ENCODE measurements at places on chromosomes 13 and 19.

- no peak for DNase-seq
Observed at GRCh38 chr19:33905937-33906577, 109.4 kb downstream of the KCTD15 start.

DNA sequence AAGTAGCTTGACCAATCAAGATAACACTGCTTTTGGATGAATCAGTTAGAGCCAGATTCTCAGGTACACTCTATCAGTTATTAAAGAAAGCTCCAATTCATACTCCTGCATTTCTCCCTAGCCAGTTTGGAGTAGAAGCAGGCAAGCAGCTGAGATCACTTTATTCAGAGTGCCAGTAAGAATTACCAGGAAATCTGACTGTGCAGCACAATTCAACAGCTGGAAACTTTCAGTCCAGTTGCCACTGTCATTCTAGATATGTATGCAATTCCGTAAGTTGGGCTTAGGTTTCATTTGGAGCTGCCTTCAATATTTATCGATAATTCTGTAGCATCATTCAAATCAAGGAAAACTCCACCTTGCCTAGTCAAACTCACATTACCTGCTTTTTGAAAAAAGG lies 2625.6 kb upstream of the PCDH20 start:
- DNase-seq: no peak

DNA sequence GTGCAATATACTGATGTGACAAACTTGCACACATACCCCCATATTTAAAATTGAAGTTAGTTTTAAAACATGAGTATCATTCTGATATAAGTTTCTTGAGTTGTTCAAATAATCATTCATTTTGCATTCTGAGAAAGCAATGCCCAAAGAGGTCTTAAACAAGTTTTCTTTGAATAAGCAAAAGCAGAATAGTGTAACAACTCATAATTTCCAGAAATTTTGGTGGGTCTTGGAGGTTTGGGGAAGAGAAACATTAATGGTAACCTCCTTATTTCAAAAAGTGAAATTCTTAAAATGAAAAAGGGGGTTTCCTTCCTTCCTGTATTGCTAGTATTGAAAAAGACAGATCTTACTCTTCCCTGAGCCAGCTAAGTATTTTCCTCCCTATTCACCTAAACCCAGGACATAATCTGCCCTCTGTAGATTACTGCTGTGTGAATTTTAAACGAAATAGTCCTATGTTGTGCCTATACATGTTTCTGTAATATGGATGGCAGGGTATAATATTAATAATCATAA lies 30.4 kb downstream of the SLC25A15 start:
- DNase-seq: no peak

DNA sequence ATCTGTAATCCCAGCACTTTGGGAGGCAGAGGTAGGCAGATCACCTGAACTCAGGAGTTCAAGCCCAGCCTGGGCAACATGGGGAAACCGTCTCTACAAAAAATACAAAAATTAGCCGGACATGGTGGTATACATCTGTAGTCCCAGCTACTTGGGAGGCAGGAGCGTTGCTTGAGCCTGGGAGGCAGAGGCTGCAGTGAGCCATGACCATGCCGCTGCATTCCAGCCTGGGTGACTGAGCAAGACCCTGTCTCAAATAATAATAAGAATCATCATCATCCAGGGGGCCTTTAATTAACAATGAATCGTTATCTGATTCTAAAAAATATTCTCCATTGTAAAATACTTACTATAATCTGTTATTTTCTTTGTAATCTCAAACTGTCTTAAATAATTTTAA lies 283.4 kb downstream of the DACH1 start:
- DNase-seq: no peak

DNA sequence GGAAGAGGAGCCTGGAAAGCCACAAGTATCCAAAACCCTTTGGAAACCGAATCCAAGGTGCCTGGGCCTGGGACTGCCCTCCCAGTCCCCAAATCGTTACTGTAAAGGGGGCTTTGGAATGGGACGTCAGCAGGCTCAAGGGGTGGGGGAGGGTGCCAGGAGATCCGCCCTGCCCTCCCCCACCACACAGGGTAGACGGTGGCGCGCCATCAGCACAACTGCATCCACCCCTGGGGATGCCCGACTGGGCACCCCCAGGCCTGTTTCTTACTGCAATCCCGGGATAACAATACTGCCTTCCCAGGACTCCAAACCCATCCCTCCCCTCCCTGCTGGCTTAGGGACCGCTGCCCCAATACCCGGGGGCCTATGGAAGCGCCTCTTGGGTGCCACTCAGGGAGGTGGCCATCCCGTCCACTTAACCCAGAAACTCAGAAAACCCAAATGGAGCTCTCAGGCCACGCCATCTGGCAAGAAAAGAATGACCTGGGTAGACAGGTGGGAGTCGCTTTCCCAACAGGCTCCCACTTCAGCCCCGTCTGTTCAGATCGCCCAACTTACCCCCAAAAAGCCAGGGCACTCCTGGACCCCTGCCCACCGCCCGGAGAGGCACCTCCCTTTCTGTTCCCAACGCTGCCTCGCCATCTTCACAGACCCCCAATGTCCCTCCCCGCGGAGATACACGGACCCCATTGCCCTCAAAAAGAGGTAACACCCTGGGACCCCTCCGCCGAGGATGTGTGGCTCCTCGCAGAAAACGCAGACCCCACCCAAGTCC lies 2.4 kb downstream of the KLF16 start:
- no peak for DNase-seq

- no peak for DNase-seq
Observed at GRCh38 chr13:39577838-39578491, 25.0 kb downstream of the LHFPL6 start.

- no peak for DNase-seq
Observed at GRCh38 chr19:10712754-10713153, 5.1 kb upstream of the DNM2 start.

GRCh38 chr19:39390451-39390750 lies 505 bp downstream of the PAF1 start:
- no peak for DNase-seq

- DNase-seq: no peak
Observed at GRCh38 chr19:10379880-10380312, 476 bp downstream of the TYK2 start.

GRCh38 chr13:71513411-71514033 lies 353.5 kb downstream of the DACH1 start:
- no peak for DNase-seq

DNA sequence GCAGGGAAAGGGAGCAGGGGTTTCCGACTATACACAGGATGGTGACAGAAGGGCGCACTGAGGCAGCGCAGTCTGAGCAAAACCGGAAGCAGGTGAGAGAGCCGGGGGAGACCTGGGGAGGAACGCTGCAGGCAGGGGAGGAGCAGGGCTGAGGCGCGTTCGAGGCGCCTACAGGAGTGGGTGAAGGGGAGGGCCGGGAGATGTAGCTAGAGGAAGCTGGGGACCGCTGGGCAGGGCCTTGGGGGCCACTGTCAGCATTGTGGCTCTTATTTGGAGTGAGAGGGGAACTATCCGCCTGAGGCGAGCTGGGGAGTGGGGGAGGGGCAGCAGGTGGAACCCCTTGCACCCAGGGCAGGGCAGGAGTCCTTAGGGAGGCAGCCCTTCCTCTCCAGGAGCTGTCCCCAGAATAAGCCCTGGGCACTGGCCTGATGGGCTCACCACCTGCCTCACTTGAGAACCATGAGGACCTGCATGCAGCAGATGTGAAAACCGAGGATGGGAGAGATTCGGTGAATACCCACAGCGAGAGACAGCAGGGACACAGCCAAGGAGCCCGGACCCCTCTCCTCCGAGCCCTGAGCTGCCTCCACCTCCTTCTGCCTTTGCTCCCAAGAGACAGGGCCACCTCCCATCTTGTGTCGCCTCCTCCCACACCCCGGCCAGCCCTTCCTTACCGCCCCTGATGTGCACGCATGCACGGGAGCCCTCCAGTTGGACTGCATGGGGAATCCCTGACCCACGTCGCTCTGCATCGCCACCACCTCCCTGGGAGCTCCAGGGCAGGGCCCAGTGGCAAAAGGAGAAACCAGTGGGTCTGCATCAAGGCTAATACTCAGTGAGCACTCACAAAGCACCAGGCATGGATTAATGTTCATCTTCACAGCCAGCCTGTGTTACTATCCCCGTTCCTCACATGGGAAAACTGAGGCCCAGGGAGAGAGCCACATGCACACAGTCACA lies 10.3 kb downstream of the AKT2 start:
- DNase-seq: no peak

- DNase-seq: peak; percentile 34
Observed at GRCh38 chr19:30228835-30229524, 143.2 kb upstream of the ZNF536 start.

- DNase-seq: no peak
Observed at GRCh38 chr13:62296812-62297211, 881.2 kb upstream of the PCDH20 start.

- no peak for DNase-seq
Observed at GRCh38 chr19:36775768-36776167, 3.2 kb upstream of the ZNF850 start.

DNA sequence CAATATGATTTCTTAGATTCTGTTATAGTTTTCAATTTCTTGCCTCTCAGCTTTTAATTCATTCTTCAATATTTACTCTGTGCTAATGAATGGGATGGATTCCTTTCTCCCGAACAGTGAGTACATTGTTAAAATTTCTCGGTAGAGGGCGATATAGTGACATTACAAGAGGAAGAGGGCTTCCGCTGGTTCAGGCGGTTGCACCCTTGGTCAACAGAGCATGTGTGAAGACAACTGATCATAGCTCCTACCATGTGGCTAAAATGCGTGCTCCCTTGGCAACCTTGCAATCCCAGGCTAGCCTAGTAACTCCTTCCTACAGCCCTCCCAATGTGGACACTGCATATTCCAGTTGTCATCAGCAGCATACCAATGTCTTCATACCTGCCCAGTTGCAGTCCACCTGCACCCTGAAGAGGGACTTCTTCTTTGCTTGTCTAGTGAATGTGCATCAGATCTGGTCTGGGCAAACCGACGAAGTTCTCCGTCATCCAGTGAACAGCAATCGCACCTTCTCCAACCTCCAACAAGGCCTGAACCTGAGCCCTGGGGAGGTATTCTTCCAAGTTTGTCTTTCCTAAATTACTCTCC lies 653.0 kb upstream of the GPC6 start:
- DNase-seq: peak; percentile 33

GRCh38 chr13:85236413-85236812 lies 562.8 kb downstream of the SLITRK6 start:
- DNase-seq: peak; percentile 74

DNA sequence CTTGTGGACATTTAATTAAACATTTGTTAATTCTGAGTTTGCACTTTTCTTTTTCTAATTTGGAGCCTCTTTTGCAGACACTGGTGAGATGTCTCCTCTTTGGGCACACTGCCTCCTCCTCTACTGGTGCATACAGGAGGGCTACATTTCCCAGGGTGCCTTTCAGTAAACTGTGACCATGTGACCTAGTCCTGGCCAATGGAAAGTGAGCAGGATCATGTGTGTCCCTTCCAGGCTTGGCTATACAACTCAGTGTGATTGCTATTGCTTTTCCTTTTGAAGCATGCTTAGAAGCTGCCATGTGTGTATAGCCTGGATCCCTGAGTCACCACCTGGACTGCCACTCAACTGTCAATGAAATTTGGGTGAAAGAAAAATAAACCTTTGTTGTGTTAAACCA lies 4.5 kb downstream of the IZUMO2 start:
- DNase-seq: no peak

DNA sequence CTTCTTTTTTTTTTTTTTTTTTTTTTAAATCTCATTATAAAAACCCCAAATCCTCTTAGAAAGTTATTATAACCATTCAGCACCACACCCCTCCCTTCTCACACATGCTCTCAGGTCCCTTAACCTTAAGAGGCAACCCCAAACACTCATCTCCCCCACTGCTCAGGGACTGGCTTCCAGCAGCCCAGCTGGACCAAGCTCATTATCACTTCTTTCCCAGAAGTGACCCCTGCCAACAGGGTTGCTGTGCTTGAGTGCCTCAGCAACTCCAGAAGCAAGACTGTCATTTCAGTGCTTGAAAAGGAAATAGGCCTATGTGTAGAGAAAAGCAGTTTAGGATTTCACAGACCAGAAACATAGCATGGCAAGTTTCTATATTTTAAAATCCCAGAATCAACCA lies 84.3 kb downstream of the SLAIN1 start:
- DNase-seq: no peak

GRCh38 chr19:40763963-40764362 lies 11.4 kb upstream of the MIA start:
- DNase-seq: no peak

DNA sequence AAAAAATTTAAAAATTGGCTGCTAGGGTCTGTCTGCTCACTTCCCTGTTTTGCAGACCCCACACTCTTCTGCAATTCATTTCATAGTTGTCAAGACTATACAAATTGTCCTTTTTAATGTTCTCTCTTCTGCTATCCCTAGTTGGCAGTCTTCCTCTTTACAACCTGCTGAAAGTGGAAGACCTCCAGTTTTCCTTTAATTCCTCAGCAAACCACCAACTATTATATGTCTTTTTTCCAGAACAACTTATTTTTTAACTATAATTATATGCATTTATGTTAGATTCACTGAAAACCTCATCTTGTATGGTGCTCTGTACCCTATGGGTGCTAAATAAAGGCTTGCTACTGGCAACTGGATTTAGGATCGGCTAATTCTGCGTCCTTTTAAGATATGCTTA lies 1.1 kb upstream of the PHF11 start:
- DNase-seq: no peak

- DNase-seq: no peak
Observed at GRCh38 chr19:15213715-15214381, 13.1 kb upstream of the NOTCH3 start.

- no peak for DNase-seq
Observed at GRCh38 chr19:50230379-50231351, 27.2 kb downstream of the MYH14 start.

- DNase-seq: no peak
Observed at GRCh38 chr13:95304453-95304852, 3.2 kb upstream of the ABCC4 start.

DNA sequence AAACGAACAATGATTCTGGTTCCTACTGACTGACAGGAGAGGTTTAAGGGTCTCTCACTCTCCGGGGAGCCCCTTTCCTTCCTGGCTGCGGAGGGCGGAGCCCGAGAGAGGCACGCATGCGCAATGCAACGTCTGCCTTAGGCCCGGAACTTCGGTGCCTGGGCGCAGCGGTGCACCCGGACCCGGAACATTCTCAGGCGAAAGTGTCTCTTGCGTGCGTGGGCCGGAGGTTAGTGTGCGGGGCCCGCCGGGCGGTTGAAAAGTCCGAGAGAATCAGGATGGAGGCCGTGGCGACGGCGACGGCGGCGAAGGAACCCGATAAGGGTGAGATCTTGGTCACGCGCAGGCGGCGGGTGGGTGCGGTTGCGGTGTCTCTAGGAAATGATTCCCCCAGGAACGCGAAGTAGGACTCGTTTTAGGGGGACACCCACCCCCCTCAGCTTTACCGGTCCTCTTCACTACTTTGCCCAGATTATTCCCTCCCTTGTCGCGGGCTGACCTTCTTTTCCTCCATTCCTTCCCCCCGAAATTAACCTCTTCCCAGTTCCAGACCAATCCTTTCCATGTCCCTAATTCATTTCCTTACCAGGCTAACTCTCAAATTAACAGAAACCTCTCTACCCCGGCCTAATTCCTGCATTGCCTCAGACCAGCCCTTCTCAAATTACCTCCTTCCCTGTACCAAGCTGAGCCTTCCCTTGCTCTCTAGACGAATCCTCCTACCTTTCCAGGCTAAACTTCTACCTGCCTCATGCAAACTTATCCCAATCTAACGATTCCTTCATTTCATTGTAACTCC lies at the start of gene CCDC97:
Gene CCDC97 (plus strand): TSS at position 140 of the 799 bp plus-strand sequence. CDS start 139 bp downstream, at position 279.
- DNase-seq: peak; percentile 86

GRCh38 chr19:29016926-29017760 lies 195.8 kb downstream of the UQCRFS1 start:
- no peak for DNase-seq

- DNase-seq: no peak
Observed at GRCh38 chr13:40471076-40471475, 195.4 kb downstream of the FOXO1 start.

GRCh38 chr19:43692385-43692784 lies 22.4 kb upstream of the PLAUR start:
- no peak for DNase-seq

All from fibroblast of skin of abdomen (primary cell).